NCI-H524 (cell line): ENCODE measurements at places on chromosomes 12 and 14.

GRCh38 chr12:95943330-95943842, at the start of gene AMDHD1:
Gene AMDHD1, plus strand, starts transcription at chr12:95943331. Its CDS starts 68 bp downstream, at chr12:95943399.
- no peak for DNase-seq

DNA sequence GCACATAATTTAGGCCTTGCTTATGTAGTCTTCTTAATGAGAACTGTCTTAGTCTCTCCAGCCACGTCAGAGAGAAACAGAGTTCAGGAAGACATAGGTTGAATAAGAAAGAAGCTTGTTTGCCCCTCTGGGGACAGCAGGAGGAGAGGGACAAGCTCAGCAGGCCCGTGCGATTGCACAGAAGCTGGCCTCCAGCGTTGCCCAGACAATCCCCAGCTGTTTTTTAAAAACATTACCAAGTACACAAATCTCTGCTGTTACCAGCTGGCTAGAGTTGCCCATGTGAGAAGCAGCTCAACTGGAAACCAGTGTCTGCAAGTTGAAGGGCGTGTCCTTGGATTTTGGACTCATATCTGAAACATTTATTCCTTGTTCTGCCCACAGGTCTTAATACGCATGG, 232.6 kb downstream of the EFCAB11 start:
- no peak for DNase-seq

DNA sequence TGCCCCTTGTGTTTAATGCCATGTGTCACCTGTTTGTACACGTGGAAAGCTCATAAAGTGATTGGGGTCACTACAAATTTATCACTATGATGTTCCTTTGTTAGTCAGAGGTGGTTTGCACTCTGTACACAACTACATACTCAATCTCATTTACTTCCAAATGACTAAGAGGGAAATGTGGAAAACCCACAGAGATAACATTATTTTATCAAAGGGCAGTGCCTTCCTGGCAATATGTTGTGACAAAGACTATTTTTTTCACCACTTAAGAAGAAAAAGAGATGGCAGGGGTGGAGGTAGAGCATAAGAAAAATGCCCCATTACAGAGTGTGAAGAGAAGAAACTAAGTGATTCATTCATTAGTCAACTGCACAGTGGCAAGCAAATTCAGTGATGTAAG, 1064.1 kb upstream of the FLRT2 start:
- no peak for DNase-seq

GRCh38 chr12:127893895-127894609, 372.9 kb upstream of the TMEM132C start:
- peak; percentile 1 for DNase-seq

DNA sequence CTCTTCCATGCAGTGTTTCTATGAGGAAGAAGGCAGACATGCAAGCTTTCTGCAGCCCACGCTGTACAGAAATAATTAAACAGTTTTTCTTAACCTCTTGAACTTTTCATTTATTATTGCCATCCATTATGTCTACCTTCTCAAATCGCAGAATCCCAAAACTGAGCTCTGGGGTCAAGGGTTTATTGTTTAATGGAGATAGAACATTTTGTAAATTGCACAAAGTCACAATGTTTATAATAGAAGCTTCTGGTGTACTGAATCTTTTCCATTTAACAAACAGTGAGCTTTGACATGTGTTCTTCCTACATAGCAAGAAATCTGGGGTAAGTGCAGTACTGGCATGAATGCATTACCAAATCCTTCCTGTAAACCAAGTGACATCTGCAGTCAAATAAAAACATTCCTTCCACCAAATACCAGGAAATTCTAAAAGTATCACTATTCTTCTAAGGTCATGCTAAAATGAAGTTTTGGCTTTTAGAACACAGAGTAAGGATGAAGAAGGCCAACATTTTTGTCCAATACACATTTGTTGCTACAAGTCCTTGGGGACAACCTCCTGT, 385.3 kb upstream of the DDHD1 start:
- DNase-seq, result no peak

- no peak for DNase-seq
These were observed 190.6 kb downstream of the GPHN start for GRCh38 chr14:66698503-66698902.

DNA sequence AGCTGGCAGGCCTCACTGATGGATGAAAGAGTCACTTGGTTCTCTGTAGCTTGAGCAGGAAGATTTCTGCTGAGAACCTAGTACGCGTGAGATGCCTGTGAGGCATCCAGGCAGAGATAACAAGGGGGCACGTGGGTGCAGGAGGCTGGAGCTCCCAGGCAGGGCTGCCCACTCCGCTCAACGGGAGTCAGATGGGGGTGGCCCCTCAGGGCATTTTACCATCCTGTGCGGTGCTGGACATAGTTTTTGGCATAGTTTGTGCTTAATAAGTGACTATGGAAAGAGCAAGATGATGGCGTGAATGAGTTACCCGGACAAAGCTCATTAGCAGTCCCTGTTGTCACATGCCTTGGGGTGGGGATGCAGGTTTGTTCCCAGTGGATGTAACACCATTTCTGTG, 182.8 kb downstream of the TSPAN9 start:
- no peak for DNase-seq

GRCh38 chr12:81617915-81618314, 141.2 kb downstream of the PPFIA2 start:
- peak; percentile 83 for DNase-seq

DNA sequence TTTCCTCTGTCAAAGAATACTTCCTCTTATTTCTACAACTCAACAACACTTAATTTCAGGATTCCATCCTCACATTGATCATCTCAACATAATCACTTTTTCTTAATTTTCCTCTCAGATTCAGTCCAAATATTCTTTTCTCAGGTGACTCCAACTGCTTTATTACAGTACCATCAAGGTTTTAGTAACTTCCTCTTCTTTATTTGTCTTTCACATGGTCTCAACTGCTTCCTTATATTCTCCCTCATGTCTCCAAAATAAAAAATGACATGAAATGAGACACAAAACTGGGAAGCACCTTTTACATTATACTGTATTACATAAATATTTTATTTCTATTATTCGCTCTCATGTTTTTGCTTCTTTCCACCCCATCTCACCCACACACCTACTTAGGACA, 55.5 kb downstream of the PPP2R5E start:
- no peak for DNase-seq

- peak; percentile 62 for DNase-seq
These were observed 59.6 kb downstream of the MDM2 start for GRCh38 chr12:68867606-68868005.

DNA sequence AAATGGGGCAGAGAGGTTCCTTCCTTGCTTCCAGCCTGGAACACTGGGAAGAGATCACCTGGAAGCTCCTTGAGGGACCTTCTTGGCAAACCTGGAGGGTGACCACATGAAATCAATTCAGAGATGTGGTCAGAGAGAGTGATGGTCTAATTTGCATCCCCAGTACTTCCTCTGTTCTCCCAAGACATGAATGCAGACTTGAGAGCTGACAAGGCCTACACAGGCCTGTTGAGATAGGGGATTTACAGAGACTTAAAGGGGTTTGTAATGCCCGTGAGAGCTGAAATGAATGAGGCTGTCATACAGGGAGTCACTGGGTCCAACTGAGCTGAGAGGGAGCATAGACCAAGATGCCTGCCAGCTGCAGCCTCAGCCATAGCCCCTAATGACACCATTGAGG, 45.1 kb downstream of the TMX1 start:
- no peak for DNase-seq

DNA sequence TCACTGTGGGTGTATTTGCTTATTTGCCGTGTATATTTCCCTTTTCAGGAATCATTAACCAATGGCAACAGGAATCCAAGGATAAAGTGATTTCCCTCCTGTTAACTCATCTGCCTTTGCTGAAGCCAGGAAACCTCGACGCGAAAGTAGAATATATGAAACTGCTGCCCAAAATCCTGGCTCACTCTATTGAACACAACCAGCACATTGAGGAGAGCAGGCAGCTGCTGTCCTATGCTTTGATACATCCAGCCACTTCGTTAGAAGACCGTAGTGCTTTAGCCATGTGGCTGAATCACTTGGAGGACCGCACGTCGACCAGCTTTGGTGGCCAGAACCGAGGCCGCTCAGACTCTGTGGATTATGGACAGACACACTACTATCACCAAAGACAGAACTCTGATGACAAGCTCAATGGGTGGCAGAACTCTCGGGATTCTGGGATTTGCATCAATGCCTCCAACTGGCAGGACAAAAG, 135.1 kb downstream of the SAMD4A start:
- DNase-seq, result no peak

DNA sequence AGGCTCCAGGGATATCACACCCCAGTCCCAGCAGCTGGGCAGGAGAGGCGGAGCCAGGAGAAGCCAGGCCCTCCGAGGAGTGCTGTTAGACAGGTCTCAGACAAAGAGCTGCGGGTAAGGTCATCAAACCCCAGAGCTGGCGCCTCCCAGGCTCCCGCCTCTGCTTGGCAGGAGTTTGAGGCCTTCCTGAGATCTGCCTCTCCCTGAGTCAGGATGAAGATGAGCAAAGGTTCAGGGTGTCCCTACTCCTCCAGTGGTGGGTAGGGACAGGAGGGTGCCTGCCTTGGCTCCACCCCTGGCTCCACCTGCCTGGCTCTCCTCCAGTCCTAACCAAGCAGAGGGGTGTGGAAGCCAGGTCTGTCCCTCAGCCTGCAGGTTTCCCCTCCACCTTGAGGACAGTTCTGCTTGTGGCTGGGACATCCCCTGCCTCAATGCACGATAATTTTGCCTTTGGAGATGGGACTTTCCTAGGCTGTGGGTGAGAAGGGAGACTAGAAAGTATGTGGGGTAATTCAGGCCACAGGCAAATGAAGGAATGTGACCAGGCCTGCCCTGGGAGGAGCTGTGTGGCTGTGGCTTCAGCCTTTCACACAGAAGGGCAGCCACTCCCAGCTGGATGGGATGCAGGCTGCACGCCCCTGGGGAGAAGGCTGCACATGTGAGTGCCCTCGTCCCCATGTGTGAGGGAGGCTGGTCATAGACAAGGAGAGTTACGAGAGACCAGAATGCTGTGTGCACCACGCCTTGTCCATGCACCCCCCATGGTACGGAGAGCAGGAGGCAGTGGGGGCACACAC, 2.2 kb downstream of the PLEKHG6 start:
- DNase-seq, result no peak
